ENCODE measurements at places on chromosomes 2 and 18. TPM values are rescaled to one million over a fixed set of nuclear protein-coding genes. Genes with fewer than 3 reads are reported as not detected.

DNA sequence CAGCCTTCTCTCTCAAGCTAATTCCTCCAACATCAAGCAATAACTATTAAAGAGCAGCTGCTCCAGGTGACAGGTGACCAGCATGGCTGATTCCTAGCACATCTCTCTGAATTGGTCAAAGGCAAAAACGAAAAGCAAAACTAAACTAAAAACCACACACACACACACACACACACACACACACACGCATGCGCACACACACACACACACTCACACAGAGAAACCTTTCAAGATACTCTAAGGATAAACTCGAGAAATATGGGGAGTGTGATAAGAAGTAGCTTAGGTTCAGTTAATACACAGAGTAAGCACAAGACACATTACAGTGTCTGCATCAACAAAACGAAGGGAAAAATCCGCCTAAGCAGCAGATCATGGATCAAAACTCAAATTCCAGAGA is 74.5 kb upstream of the FZD7 start:
- no peak for DNase-seq

- no peak for DNase-seq
These were observed 625 bp downstream of the LYPD6 start for GRCh38 chr2:149331023-149331400.

Gene ZBTB7C
- total RNA-seq, result 0.82 TPM

Gene CAPN14
- total RNA-seq, result not detected

- DNase-seq, result no peak
These were observed 73.6 kb upstream of the NCK2 start for GRCh38 chr2:105671156-105671555.

DNA sequence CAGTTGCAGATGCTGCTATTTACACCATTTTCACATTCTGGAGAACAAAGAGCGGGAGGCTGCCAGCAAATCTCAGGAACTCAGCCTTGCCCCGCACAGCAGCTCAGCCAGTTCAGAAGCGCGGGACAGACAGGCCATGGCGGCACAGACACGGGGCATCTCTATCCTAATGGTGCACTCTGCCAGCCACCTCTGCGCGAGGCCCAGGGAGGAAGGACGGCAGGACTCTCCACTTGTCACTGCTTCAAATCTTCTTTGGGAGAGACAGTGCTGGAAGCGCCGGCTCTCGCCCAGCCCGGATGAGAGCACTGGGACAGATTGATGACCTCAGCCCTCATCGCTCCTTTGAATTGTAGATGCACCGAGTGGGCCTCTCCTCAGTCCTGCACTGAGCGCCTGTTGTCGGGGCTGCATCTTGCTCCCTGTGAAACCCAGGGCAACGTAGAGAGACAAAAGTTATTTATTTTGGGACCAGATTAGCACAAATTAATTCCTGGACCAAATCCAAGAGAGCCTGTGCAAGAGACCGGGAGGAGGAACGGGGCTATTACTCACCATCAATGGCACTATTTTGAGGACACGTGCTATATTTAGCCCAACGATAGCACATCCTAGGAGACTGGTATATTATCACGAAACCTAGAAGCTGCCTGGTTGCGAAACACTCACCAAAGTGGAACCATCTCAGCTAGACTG is 211.4 kb upstream of the SMIM21 start:
- DNase-seq, result no peak

GRCh38 chr2:169031202-169031601 is at the start of gene ABCB11:
TSS of gene ABCB11 (minus strand) at chr2:169031324. CDS start at chr2:169018125, 13,199 bp downstream.
- no peak for DNase-seq

DNA sequence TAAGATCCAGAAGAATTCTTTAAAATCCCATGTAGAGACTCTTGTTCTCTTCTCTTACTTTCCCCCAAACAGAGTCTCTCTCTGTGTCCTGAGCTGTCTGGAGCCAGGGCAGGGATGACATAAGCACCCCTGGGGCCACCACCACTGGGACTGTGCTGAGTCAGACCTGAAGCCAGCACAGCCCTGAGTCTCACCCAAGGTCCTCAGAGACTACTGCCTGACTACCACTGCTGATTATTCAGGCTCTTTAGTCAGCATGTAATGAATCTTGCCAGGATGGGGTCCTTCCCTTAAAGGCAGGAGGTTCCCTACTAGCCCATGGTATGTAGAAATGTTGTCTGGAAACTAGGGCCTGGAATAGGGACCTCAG is 34.9 kb upstream of the DYNC1I2 start:
- DNase-seq, result no peak

Gene MC5R
- not detected for total RNA-seq

Gene IGFBP5
- total RNA-seq, result 550 TPM

DNA sequence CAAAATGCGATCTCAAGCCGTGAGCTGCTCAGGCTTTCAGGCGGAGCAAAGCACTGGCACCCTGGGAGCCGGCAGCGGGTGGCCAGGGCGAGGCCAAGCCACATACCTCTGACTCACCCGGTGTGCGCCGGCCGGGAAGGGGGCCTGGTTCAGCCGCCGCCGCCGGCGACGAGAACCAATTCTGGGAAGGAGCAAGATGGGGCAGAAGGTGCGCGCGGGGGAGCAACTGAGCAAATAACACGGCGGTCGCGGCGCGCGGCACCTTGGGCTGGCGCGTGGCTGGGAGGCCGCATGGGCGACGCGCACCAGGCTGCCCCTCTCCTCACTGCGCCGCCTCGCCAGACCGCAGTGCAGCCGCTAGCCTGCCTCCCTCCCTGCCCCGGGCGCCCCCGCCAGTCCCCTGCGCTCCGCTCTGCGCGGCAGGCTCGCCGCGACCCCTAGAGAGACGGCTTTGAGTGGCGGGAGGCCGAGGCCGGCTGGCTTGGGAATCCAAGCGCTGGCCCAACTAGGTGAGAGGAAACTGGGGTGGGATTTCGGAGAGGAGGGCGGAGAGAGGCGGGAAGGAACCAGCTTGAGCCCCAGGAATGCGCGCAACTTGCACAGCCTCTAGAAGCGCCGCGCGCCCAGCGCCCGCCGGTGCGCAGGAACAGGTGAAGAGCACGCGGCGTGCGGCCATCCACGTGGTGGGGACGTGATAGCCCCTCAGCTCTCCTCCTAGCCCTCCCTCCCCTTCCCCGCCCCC is 3.2 kb downstream of the NRP2 start:
- no peak for DNase-seq

GRCh38 chr2:30276455-30276911 is 45.1 kb downstream of the LBH start:
- DNase-seq, result no peak

Gene RPRM
- not detected for total RNA-seq

- DNase-seq, result no peak
These were observed 15.7 kb downstream of the GRHL1 start for GRCh38 chr2:9967053-9967775.

DNA sequence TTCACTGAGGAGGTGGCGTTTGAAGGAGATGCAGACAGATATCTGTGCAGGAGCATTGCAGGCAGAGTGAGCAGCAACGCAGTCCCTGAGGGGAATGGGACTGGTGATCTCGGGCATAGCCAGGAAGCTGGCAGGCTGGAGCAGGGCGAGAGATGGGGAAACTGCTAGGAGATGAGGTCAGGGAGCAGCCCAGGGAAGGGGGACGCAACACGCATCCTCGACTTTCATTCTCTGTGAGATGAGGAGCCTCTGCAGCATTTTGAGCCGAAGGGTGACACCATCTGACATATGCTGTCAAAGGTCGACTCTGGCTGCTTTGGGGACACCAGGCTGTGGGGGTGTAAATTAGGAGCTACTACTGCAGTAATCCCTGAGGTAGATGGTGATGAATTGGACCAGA is 4.3 kb upstream of the CHRNA1 start:
- no peak for DNase-seq

DNA sequence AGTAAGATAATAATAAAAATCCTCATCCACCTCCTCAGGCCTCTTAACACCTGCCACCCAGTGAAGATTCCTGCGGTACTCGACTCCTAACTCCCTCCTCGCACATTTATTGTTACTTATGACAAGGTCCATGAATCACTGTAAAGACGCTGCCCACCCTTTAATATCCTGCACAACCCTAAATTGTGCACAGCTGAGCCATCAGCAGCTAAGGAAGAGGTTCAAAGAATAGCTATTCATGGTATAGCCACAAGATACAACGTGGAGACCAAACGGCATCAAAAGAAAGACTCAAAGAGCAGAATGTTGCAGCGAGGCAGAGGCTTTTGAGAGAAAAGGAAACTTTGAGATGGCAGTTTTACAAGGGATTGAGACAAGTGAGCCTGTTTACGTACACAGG is 266.3 kb downstream of the SATB2 start:
- DNase-seq, result no peak

DNA sequence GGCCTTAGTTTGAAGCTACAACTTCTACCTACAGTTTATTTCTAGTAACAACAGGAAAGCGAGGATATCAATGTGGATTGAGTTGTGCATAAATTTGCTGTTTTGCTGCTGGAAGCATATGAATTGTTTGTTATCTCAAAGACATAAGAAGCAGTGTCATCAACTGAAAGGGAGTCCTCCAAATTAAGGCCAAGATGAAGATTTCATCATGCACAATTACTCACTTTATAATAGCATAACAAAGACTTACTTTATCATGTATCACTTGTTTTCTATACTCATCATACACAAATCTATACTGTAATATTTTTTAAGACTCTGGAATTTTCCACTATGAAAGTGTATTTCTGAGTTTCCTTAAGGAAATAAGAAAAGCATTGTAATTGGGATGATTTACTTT is 136.1 kb upstream of the FANCL start:
- no peak for DNase-seq

DNA sequence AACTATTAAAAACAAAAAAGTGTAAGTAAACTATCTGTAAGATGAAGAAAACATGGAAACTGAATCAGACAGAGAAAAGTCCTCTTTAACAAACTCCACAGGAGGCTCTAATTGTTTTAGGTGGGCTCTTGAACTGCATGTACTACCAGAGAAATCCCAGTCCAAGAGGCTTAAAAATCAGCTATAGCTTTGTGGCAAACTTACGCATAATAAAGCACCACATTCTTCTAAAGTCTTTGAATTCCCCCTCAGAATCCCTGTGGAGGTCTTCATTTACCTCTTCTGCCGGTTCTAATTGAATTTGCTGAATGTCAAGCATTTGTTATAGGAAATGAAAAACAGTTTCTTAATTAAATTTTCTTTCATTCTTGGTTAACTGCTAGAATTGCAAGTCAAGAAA is 40.8 kb downstream of the CHN1 start:
- no peak for DNase-seq

GRCh38 chr18:77088963-77089722 is 43.4 kb downstream of the MBP start:
- peak; percentile 95 for DNase-seq

DNA sequence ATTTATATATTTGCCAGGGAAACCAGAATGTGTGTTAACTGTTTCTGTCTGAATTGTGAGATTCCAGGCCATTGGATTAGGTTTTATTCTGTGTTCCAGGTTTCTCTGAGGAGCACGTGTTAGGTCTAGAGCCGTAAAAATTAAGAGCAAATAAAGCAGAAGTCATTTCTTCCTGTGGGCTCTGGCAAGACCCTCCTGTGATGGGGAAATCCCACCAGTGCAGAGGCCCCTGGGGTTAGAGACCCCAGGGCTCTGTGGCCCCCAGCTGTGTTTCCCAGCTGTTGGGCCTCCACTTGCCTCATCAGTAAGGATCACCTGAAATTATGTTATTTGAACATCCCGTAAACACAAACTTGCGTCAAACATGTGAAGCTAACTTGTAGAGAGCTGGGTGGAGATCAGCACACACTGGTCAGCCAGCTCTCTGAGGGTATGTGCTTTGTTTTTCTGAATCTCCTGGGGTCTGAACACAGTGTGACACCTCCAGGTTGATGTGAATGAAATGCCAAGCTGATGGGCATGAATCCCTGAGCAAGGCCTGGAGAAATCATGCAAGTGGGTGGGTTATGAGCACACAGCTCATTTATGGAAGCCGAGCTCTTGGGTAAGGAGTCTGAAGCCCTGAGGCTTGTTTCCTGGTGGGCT is 50.3 kb downstream of the HK2 start:
- DNase-seq, result no peak

Gene IMMT
- 153 TPM for total RNA-seq

Gene RGPD3
- total RNA-seq, result 0.15 TPM

DNA sequence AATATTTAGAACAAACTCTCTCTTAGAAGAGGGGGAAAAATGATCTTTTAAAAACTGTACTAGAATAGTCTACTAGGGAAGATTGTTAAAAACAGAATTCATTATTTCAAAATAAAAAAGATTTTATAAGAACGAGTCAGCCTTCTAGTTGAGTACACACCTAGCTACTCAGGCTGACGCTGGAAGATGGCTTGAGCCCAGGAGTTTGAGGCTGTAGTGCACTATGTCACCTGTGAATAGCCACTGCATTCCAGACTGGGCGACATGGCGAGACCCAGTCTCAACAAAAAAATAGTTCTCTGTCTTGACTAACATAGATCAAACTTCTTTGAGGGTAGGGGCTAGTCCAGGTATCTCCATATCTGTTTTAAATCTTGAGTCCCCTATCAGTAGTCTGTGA is 33.9 kb downstream of the ERLEC1 start:
- DNase-seq, result no peak

DNA sequence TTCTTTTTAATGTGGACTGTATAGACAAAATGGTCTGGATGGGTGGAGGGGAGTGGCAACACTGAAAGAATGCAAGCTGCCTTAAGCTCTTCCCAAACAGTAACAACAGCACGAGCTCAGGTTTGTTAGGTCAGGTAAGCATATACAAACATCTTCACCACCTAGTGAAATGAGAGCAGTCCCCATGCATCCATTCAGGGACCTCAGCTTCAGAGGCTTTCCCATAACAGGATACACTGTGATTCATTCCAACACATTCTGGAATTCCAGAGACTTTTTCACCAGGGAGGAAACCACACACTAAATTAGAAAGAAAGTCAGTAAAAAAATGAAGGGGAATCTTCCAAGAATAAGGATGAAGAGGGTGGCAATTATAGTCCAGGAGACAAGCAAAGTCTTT is 50.4 kb upstream of the BZW1 start:
- DNase-seq, result no peak

DNA sequence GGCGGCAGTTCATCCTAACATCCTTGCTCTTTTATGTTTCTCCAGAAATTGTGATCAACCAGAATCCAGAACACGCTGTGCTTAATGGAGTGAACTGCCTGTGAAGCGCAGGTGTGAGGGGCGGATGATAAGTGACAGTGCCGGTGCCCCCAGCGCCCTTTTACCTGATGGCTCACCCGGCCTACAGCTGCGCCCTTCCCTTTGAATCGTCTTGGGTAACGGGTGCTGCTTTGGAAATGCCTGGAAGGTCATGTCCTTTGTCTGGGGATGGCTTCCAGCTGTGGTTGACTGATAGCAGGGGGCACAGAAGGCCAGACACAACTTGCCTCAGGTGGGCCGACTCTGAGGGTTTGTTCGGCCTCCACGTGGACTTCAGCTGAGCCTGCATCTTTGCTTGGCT is 119.4 kb downstream of the LPIN1 start:
- no peak for DNase-seq

- no peak for DNase-seq
These were observed 49.5 kb downstream of the PTPRM start for GRCh38 chr18:7616661-7617060.

DNA sequence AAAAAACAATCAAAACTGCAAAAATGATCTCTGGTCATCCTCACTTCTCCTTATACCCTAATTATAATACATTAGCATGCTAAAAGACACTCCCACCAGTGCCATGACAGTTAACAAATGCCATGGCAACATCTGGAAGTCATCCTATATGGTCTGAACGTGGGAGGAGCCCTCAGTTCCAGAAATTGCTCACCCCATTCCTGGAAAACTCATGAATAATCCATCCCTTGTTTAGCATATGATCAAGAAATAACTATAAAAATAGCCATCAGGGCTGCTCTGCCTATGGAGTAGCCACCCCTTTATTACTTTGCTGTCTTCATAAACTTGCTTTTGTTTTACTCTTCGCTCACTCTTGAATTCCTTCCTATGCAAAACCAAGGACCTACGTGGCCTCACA is 5.7 kb upstream of the C2orf80 start:
- no peak for DNase-seq

- DNase-seq, result no peak
These were observed 87.6 kb downstream of the SEMA4F start for GRCh38 chr2:74741629-74742028.

Gene SPC25
- not detected for total RNA-seq

Measured in gastrocnemius medialis (tissue), 4 donors.